ENCODE measurements at places on chromosomes 1 and 21.

DNA sequence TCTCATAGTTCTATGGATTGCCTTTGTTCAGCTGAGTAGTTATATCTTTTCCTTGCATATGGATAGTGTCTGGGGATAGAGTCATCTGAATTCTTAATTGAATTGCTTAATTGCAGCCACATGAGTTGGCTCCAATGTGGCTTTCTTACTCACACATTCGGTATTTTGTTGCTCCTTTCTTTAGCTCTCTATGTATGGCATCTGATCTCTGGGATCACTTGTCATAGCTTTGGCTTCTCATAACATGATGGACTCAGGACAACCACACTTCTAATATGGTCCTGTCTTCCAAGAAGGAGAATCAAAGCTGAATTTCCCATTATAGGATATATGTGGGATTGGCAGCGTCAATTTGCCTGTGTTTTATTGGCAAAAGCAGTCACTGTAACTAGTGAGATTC lies 716.2 kb downstream of the NCAM2 start:
- DNase-seq: no peak

- DNase-seq: no peak
These were observed 33.7 kb downstream of the PCP4 start for GRCh38 chr21:39900911-39901310.

DNA sequence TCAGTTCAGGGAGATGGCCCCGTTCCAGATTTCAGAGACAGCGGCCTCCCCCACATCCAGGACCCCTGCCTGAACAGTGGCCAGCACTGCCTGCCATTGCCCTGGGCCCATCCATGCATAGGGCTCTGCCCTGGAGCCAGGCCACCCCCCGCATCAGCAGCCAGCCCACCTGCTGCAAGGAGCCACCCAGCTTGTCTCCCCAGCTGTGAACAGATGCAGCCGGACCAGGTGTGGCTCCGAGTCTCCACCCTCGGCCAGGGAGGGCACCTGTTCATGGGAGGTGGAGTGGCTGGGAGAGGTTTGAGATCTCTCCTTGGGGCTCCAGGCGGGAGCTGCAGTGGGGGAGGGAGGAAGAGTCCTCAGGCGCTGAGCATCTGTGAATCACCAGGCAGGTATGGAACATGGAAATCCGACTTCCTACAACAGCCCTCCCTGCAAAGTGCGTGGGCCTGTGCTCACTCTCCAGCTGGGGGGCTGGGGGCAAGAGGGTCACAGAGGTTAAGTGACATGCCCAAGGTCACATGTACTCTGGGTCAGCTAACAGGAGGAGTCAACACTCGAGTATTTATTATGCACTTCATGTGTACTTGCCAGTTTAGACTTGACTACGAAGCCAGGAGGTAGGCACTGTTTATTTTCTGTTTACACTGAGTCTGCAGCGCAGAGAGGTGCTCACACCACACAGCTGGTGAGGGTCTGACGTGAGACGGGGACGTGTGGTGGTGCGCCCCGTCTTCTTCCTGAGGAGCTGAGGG lies 4.8 kb upstream of the HES5 start:
- DNase-seq: no peak

- DNase-seq: no peak
These were observed 131.6 kb downstream of the BEND5 start for GRCh38 chr1:48644905-48645605.

- DNase-seq: no peak
These were observed 80.5 kb upstream of the WARS2 start for GRCh38 chr1:119220991-119221390.
